ENCODE measurements at places on chromosomes 1 and 21. TPM values are rescaled to one million over a fixed set of nuclear protein-coding genes. Genes with fewer than 3 reads are reported as not detected.

The SH2D2A gene
- total RNA-seq = 2.1 TPM

The LRRC39 gene
- 0.05 TPM for total RNA-seq

The ZFP69 gene
- total RNA-seq = not detected

The LMX1A gene
- total RNA-seq = not detected

The PRR9 gene
- total RNA-seq = not detected

The CENPL gene
- total RNA-seq = 14.8 TPM

The PKNOX1 gene
- total RNA-seq = 5.7 TPM

The TMPRSS15 gene
- total RNA-seq = not detected

The RNU1-3 gene
- total RNA-seq = not detected

The KLF18 gene
- not detected for total RNA-seq

The KRTAP12-2 gene
- not detected for total RNA-seq

The ADGRL4 gene
- total RNA-seq = not detected

The C8B gene
- total RNA-seq = not detected

The LAMB3 gene
- total RNA-seq = 20.2 TPM

The BECN2 gene
- total RNA-seq = not detected

The ADAMTS5 gene
- not detected for total RNA-seq

The WNT3A gene
- total RNA-seq = not detected

The CD5L gene
- total RNA-seq = not detected

The RFX5 gene
- total RNA-seq = 25.1 TPM

The MMEL1 gene
- not detected for total RNA-seq

The ST3GAL3 gene
- total RNA-seq = 2.0 TPM

The LRP8 gene
- total RNA-seq = 40.5 TPM
